ENCODE measurements at places on chromosomes 7 and 10.

DNA sequence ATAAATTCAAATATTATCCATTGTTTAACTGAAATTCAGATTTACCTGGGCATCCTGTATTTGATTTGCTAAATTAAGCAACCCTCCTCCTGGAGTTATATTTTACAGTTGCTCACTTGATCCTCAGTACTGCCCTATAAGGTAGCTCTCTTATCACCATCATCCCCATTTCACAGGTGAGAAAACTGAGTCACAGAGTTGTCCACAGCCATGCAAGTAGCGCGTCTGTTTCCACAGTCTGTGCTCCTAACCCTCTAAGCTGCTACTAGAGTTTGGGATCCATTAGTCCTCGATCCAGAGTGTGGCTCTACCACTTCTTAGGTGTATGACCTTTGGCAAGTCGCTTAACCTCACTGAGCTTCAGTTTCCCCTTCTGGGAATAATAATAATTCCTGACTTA is 34.9 kb upstream of the KDM7A start:
- DNase-seq: no peak

GRCh38 chr10:50739618-50740292 is at the start of gene ASAH2B:
ASAH2B (plus strand) TSS chr10:50739936; CDS start chr10:50745131, 5,195 bp downstream.
- DNase-seq: peak; percentile 64

DNA sequence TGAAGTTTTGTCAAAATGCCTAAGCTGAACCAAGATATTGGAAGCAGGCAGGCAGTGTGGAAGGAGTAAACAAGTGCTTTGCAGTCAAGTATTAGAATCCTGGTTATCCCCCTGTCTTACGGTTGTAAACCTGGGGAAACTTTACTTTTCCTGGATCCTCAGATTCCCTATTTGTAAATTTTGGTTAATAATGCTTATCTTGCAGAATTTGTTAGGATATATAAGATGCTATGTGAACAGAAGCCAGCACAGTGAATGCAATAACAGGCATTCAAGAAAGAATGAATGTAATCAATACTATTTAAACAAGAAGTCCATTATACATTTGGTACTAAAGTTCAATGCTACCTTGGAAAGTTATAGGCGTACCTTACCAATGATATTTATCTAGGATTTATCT is 91.8 kb upstream of the STK17A start:
- DNase-seq: no peak

DNA sequence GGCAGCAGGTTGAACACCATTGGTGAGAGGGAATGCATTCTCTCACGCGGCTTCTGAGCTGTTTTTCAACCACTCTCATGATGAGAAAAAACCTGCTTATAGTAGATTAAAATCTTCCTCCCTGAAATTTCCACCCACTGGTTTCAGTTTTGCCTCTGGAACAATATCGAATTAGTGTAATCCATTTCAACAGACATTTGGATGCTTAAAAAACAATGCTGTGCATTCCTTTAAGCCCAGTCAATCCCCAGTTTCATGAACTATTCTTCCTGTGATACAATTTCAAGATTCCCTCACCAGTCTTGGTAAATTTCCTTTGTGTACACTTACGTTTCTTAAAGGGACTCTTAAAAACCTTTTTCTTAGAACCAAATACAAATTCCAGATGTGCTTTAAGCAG is 89.6 kb downstream of the ITIH5 start:
- DNase-seq: no peak

GRCh38 chr10:62934258-62934657 is 118.1 kb upstream of the EGR2 start:
- no peak for DNase-seq

DNA sequence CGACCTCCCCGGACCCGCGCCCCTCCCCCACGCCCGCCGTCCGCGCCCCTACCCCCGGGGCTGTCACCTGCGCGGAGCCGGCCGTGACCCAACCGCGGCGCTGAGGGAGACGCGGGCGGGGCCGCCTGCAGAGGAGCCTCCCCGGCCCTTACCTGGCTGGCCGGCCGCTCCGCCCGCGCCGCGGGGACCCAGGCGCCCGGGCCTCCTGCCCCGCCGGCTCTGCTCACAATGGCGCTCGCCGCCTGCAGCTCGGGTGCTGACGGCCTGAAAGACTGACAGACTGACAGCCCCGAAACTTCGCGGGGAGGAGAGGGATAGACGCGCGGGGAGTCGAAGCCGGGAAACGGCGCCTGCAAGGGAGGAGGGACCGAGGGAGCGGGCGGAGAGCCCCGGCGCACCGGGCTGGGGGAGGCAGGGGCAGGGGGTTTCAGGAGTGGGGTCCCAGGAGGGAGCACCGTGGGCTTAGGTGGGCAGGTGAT is 393 bp downstream of the ZNF467 start:
- no peak for DNase-seq

DNA sequence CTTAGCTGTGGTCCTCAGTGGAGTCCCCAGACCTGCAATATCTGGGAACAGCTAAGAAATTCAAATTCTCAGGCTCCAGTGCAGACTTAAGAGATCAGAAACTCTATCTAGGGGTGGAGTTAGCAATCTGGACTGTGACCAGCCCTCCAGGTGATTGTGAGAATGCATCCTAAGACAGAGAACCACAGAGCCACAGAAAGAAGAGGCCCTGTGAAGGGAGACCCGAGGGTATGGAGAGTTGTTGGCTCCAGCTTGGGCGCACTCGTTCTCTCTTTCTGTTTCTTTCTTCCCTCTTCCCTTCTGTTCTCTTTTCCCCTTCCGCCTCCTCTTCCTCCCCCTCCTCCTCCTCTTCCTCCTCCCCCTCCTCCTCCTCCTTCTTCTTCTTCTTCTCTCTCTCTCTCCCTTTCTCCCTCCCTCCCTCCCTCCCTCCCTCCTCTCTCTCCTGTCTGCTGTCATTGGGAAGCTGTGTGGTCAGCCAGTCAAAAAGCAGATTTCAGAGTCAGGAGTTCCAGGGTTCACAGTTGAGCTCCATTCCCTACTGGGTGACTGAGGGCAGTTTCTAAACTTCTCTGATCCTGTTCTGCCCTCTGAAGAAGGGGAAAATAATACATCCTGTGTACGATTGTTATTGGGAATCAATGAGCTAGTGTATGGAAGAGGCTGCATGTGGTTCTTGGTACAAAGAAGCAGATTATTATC is 62.1 kb upstream of the STEAP1B start:
- no peak for DNase-seq

DNA sequence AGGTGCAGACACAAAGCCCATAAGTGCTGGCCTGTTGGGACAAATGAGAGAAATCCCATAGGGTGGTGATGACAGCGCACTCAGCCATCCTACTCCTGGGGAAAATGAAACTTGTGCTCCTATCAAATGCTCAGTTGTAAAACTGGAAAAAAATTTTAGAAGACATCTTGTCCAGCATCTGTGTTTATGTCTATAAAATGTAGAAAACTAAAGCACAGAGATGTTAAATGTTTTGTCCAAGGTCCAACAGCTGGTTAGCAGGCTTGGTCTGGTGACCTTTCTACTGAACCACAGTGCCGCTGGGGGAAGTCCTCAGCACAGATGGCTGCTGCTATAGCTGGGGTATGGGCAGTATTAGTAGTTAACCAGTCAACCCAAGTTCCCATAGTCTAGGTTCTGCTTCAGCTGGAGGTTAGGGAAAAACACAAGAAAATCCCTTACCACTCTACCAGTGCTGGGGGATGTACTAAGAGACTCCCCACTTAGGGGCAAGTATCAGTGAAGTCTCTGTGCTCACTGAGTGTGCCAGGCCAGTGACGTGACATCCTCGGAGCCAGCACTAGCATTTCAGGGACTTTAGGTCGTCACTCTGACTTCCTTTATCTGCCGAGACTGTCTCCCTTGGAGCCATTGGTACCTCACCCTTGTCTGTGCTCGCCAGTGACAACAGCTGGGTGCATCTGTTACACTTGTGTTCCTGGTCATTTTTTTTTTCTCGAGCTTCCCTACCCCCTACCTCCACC is 1.9 kb downstream of the TSPAN33 start:
- DNase-seq: no peak

DNA sequence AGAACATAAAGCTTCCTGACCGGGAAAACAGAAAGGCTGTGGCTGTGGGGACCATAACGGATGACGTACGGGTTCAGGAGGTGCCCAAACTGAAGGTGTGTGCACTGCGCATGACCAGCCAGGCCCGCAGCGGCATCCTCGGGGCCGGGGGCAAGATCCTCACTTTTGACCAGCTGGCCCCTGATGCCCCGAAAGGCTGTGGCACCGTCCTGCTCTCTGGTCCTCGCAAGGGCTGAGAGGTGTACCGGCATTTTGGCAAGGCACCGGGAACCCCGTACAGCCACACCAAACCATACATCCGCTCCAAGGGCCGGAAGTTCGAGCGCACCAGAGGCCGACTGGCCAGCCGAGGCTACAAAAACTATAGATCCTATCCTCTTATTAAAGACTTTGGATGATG is 179.3 kb downstream of the PTN start:
- DNase-seq: no peak

- no peak for DNase-seq
These were observed 110.2 kb downstream of the ELAPOR2 start for GRCh38 chr7:86949052-86949778.
